ENCODE measurements at places on chromosomes 5 and 9. TPM values are rescaled to one million over a fixed set of nuclear protein-coding genes. Genes with fewer than 3 reads are reported as not detected.

Gene C8G
- total RNA-seq, result 2.5 TPM

Gene CTNNAL1
- total RNA-seq, result 17.3 TPM

Gene DPYSL3
- total RNA-seq, result 0.07 TPM

Gene PCDHGA10
- 0.67 TPM for total RNA-seq

Gene SLC4A9
- not detected for total RNA-seq

Gene SHOC1
- total RNA-seq, result not detected

Gene SLC25A48
- total RNA-seq, result not detected

Gene POLR1E
- 37.0 TPM for total RNA-seq

Gene IFNB1
- total RNA-seq, result not detected

Gene MLANA
- total RNA-seq, result not detected

Gene C9orf72
- 4.0 TPM for total RNA-seq

Gene SLC44A1
- total RNA-seq, result 6.5 TPM
